ENCODE measurements at places on chromosomes 5 and 9.
A peak's percentile ranks its signal among the peaks of the same experiment; 100 is the strongest.

GRCh38 chr5:94793113-94793815 is 174.8 kb downstream of the SLF1 start:
- peak; percentile 10 for DNase-seq

GRCh38 chr5:132663771-132664695 is 6.1 kb downstream of the IL13 start:
- no peak for DNase-seq

DNA sequence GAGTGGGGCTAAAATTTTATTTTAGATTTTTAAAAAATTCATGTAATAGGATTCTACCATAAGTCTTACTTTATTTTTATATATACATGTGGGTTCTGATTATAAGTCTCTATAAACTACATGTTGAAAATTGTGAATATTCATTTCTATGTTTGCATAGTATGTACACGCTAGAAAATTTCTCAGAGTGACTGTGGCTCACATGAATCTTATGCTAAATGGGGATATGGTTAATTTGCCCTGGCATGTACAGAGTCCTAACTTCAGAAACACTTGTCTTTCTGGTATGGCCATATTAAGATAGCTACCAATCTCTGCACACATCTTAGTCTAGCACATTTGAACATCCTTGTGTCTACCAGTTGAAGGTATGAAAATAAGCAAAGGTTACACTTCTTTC is 154.8 kb downstream of the FBXL7 start:
- DNase-seq = no peak

- DNase-seq = no peak
Observed at GRCh38 chr5:125171641-125172040, 425.2 kb upstream of the ZNF608 start.

- DNase-seq = no peak
Observed at GRCh38 chr9:110571801-110572483, 7.6 kb downstream of the SVEP1 start.

DNA sequence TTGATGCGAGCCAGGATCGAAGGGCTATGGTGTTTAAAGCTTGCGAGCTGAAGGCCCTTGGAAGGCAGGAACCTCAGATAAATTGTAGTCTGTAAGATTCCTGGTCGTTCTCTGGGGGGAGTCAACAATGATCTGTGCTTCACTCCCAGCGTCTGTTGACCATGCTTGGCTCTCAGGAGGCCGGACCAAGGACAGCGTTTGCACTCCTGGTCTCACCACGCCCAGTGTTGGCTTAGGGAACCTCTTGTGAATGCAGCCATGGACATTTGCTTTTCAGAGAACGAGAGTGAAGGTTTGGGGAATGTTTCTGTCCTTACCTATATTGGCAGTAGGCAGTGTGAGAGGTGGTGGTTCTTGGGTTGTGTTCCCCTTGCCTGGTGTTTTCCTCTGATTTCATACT is 60.2 kb upstream of the FAM120AOS start:
- DNase-seq = no peak

GRCh38 chr9:111599092-111599954 is at the start of gene PTGR1:
Gene PTGR1 (minus strand): TSS chr9:111599647. CDS start chr9:111597422, 2,225 bp downstream.
- DNase-seq = peak; percentile 22

DNA sequence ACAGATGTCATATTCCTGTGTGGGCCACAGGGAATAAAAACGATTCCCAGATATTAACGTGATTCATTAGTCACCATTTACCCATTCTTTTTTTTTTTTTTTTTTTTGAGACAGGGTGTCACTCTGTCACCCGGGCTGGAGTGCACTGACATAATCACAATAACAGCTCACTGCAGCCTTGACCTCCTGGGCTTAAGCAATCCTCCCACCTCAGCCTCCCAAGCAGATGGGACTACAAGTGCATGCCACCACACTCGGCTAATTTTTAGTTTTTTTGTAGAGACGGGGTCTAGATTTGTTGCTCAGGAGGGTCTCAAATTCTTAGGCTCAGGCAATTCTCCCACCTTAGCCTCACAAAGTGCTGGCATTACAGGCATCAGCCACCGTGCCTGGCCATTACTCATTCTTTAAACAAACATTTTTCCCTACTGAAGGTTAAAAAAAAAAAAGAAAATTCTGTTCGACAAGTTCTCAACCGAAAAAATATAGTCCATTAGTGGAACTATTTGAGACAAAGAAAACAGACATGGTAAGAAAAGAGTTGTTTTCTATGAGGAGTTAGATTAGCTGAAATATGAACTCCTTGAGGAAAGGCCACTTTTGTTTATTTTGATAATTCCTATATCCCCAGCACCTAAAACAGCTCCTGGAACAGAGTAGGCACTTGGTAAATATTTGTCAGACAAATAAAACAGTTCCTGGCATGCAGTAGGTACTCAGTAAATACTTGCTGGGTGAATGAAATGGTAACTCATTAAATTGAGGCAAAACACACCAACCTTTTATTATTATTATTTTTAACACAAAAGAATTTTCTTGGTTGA is 32.1 kb upstream of the PDCL start:
- no peak for DNase-seq

- DNase-seq = no peak
Observed at GRCh38 chr9:23587903-23588302, 238.1 kb downstream of the ELAVL2 start.

DNA sequence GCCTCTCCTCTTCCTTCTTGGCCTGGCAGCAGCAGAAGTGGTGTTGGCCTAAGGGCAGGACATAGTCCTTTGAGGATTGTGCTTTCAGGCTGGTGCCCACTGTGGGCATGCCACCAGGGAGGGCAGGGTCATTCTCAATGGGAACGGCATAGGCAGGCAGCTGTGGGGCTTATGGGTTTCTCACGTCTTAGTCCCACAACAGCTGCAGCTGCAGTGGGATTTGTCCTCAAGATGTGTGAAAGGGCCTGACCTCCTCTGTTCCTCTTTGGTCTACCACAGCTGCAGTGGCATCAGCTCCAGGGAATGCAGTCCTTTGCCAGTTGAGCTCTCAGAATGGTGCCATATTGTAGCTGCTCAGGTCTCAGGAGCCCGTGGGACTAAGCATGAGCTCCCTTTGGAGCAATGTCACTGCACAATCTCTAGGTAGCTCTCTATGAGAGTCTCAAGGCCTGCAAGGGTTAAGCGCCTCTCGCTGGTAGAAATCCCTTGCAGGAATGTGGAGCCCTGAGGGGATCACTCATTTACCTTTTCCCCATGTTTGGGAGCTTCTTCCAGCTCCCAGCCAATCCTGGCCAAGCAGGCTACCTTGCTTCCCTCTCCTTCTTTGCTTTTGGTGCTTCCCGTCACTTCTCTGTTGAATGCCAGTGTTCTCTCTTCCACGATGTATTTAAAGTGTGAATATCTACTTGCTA is 104.8 kb downstream of the GNA14 start:
- DNase-seq = no peak

DNA sequence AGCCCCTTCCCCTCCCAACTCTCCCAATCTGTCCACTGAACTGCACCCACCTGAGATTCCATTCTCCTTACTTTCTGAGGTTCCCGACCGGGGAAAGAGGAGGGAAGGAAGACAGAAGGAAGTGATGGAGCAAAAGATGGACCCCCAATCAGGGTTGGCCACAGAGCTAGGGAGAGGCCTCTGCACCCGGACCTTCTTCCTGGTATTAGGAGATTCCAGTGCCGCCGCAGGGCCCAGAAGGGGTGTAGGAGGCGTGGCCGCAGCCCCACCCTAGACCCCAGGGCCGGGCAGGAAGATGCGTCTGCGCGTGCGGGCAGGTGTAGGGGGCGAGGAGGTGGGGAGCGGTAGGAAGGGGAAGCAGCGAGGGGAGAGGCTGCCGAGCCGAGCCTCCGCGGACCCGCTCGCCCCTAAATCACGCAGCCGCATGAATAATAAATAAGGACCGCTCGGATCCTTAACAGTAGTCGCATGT is 104.2 kb upstream of the MVB12B start:
- DNase-seq = no peak

DNA sequence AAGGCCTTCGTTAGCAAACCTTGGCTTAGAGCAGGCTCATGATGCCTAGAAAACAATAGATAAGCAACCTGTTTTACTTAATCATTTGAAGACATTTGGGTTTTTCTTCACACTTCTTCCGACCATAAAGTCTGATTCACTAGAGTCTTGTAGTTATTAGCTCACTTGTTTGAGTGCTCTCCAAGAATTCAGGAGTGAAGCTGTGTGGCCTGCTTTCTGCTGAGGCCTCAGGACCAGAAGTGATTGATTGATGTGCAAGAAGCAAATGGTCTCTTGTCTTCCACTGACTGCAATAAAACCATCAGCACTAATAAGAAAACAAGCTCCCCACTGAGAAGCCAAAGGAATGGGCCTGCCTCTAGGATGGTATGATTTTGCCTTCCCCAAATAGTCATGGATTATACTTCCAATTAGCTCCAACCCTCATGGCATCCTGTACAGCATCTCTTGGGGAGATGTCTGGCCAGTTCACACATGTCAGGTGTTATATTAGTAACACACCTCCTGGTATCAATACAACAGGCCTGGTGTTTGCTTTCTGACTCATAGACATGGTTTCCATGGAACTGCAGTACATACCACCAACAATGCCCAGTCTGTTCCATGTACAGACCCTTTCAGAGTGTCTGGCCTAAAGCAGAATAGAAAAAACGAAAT is 317.6 kb downstream of the CWC27 start:
- no peak for DNase-seq

DNA sequence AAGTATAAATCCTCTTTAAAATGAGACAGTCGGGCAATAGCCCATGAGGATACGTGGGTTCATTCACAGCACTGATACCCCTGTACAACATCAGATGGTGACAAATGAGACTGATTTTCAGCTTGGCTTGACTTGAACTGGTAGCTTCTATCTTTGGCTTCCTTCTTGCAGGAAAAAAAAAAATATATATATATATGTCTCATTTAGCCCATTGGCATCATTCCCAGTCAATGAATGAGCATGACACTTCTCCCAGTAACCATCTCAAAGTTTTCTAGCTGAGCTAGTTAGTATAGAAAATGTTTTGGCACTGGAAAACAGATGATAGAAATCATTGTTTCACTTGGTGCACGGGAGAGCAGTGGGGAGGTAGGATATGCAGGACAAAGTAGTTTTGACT is 222.5 kb upstream of the TAS2R1 start:
- no peak for DNase-seq

DNA sequence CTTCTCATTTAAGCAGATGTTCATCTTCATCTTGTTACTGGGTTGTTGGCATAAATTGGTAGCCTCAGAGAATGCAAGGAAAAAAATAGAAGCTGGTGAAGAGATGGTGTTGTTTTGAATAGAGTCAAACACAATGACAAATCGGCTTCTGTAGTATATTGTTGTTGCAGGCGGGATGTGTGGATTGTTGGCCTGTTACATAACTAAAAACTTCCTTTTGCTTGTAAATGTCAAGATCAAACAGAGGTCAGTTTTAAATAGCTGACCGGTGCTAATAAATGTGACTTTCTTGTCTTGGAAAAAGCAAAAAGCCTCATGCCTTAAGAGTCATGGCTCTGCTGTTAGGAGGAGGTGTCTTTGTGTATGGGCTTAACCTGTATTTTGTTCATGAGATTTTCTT is 59.2 kb downstream of the CCDC192 start:
- DNase-seq = no peak

DNA sequence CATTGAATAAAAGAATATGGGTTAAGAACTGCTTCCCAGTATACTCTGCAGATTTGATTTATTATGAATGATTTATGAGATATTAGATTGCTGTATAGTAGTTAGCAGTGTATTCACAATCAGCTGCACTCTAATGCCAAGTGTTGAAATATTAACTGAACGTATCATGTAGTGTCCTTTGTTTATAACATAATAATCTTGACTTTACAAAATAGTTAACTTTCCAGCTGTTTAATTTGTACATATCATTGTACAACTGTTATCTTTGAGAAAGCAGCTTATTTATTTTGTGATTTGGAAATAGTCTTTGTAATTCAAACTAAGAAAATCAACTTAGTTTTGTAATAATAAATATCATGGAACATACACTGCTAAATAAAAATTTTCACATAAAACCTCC is 219.5 kb downstream of the RANBP17 start:
- DNase-seq = no peak

DNA sequence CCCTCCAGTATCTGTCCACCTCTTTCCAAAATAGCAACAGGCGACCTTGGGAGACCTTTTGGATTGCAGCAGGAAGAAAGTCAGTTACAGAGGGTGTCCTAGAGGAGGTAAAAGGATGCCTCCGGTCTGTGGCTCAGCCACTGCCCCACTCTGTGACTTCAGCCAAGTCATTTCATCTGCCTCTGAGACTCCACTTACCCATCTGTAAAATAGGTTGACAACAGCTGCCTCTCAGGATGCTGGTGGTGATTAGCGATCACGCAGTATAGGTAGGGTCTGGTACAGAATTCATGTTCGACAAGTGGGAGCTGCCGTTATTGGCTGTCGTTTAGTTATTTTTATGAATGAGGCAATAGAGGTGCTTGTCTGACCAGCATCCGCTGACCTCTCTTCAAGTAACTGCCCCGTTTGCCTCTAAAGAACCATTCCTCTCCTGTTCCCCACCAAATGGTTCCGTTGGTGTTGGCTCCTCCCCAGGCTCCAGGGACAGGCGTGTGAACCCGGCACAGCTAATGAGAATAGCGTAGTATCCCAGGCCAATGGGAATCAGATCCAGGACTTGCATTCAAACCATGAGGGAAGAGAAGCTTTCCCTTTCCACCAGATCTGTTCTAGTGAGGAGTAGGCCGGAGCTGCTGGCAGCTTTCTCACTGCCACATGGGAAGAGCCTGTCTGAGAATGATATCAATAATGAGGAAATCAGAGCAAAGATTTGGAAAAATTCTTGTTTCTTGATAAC is 64.1 kb downstream of the SMIM23 start:
- no peak for DNase-seq

DNA sequence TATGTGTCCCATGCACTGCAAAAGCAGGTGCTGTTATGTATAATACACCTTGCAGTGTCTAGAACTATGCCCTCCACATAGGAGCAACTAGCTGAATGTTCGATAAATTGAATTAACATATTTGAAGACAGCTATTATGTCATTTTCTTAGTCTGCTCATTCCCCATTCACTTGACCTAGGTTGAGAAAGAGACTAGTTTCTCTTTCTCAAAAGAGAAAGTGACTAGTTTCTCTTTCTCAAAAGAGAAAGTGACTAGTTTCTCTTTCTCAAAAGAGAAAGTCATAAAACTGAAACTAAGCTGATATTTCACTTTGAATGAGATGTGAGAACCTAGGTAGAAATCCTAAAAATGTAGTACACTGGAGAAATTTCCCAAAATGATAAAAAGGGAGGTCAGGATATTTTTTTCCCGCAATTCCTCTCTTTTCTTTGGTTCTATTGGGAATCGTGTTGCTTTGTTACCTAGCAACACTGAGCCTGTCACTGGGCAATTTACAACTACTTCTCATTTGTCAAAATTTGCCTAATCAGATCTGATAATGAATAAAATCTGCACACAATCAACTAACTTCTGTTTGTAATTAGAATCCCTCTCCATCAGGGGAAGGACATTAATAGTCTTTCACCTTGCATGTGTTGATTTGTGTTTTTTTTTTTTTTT is 132.0 kb upstream of the GRIA1 start:
- no peak for DNase-seq

GRCh38 chr5:153211076-153211475 is 279.4 kb upstream of the GRIA1 start:
- no peak for DNase-seq

DNA sequence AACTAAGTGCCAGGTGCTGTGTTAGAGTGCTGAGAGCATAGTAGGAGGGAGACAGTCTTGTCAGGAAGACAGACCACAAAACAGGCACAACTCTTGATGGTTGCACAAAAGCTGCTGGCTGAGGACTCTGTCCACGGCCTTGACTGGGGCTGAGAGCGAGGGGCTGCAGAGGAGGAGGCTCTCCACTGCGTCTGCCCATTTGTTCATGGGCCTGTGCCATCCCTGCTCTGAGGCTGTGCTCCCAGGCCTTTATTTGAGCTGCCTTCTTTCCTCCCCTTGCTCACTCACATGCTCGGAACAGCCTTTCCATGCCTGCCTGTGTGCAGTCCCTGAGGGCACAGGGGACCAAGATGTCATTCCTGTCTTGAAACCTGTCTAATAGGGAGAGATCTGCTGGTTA is 147.8 kb downstream of the CACNA1B start:
- DNase-seq = no peak
